Activated CD8-positive, alpha-beta memory T cell treated with anti-CD3 and anti-CD28 coated beads for 4 hours (primary cell): ENCODE measurements at places on chromosomes 4 and X.

- no peak for DNase-seq
Measured at GRCh38 chr4:20428436-20429160, 176.9 kb downstream of the SLIT2 start.

DNA sequence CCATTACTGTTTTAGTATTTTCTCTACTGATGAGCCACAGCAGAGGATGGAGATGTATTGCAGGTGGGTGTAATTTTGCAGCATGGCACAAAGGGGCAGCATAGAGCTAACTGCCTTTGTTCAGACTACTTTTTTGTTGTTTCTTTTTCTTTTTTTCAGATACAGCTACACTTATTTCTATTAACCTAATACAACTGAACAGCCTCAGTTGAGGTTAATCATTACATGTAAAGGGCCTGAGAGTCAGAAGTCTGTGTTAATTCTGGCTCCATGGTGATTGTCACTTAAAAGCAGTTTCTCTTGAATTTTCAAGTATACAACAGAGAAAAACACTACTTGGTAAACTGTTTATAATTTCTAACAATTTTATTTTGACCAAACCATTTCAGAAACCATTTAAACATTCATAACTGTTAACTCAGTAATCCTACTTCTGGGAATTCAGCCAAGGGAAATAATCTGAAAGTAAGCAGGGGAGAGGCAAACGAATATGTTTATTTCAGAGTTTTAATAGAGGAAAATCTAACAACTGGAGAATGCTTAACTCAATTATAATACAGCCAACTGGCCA is 13.9 kb upstream of the PPEF2 start:
- no peak for DNase-seq

- no peak for DNase-seq
Measured at GRCh38 chr4:760616-761015, 55.0 kb downstream of the PCGF3 start.

DNA sequence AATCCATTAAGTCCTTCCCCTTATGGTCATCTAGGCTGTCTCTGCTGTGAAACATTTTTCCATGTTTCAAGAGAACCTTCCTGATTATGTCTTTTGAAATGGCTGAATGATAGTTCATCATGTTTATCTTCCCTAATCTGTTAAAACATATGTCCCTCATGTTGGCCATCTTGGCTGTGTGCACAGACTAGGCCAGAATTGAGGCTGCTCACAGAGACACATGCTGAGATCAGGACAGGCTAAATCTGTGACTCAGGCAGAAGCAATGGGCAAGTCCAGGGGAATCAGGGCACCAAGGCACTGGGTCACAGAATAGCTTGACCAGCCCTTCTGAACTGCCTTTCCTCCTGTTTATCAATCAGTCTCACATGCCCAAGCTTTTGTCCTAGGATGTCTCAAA is 78.3 kb downstream of the FHDC1 start:
- no peak for DNase-seq

- DNase-seq = no peak
Measured at GRCh38 chr4:163350672-163351071, 7.0 kb downstream of the NPY5R start.
